ENCODE measurements at places on chromosomes 12 and 14.

GRCh38 chr12:128966203-128966810, 113.0 kb downstream of the GLT1D1 start:
- DNase-seq = no peak

- DNase-seq = peak; percentile 13
Observed at GRCh38 chr12:52390739-52391617, 5.5 kb upstream of the KRT84 start.

DNA sequence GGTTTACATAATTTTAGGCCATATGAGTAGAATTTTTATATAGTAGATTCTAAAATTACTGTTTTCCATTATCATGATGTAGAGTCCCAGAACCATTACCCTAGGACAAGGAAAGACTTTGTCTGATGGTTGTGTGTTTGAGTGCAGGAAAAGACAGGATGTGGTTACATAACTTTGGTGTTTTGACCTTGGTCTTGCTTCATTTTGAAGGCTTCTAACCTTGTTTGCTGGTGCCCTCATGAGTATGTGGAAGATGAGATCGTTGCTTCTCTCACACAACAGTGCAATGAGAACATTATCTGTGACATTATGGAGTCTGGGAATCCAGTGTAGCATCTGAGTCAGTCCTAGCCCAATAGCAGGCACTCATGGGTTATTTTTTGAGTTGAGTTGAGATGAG, 106.2 kb downstream of the IGF1 start:
- DNase-seq = no peak

- DNase-seq = no peak
Observed at GRCh38 chr12:56995930-56996496, 10.3 kb downstream of the ZBTB39 start.

DNA sequence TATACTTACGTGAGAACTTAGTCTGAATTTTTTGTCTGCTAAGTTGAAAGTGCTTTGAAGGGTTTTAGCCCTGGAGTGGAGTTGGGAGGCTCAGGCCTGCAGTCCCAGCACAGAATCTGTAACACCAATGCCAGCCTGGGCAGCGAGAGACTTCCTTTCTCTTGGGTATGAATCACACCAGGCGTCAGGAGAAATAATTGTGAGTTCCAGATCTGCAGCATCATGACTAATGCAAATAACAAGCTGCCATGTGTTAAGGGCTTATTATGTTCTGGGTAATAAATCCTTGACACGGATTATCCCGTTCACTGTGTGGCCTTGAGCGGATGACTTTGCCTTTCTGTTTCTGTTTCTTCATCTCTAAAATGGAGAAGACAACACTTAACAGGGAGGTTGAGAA, 70.6 kb downstream of the B4GALNT3 start:
- no peak for DNase-seq

- DNase-seq = no peak
Observed at GRCh38 chr12:116257215-116257614, 20.3 kb downstream of the MED13L start.
